ENCODE measurements at places on chromosomes 6 and 20. TPM values are rescaled to one million over a fixed set of nuclear protein-coding genes. Genes with fewer than 3 reads are reported as not detected.

Gene ABHD16B
- not detected for total RNA-seq

Gene THBS2
- total RNA-seq: 86.4 TPM

Gene EFCAB8
- total RNA-seq: not detected

Gene CDC5L
- 16.5 TPM for total RNA-seq

Gene HLA-DRA
- 158 TPM for total RNA-seq

Gene BMP2
- total RNA-seq: 8.6 TPM

Gene PRR18
- total RNA-seq: not detected

Gene ZC3H12D
- total RNA-seq: 2.2 TPM

Gene CLPSL1
- not detected for total RNA-seq

Gene TREML2
- not detected for total RNA-seq

Gene CLDN20
- not detected for total RNA-seq

Gene GPR6
- not detected for total RNA-seq

Gene SIRPD
- total RNA-seq: not detected

Gene SLC22A3
- total RNA-seq: 16.5 TPM

Gene C4B
- 23.1 TPM for total RNA-seq

Gene ETV7
- 2.2 TPM for total RNA-seq

Gene PSMB1
- total RNA-seq: 92.3 TPM
